Activated T-cell treated with anti-CD3 and anti-CD28 coated beads for 24 hours (primary cell): ENCODE measurements at places on chromosomes 2 and 18.

DNA sequence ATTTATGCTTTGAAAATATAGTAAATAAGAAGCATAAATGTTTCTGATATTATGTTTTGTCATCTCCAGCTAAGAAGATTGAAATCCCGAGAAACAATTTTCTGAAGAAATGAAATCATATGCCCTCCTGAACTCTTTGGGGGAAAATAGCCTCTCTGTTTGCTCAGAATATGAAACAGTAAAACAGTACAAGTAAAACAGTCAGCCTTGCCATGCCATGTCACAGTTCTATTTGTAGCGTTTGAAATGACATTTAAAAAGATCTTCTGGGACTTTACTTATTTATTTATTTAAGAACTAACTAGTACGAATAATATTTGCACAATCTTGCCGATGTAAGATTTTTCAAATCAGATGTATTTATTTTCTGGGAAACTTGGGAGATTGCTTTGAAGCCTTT lies 98.0 kb downstream of the LNPK start:
- DNase-seq: no peak

DNA sequence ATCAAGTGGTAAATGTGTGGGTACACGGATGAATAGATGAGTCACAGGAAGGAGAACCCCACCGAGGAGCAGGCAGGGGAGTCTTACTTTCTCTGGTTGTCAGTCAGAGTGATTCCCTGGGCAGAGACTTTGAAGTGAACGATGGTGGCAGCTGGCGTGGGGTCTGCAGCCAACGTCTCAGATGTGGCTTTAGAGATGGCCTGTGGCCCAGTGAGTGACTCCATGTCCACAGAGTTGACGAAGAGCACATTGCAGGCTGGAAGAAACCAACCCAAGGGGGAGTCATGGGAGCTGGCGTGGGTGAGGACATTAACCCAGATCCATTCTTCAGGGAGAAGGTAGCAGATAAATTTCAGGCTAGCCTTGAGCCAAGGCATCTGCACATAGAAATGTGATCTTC lies 193.1 kb downstream of the TNS1 start:
- DNase-seq: no peak

- no peak for DNase-seq
Measured at GRCh38 chr2:96209011-96209728, 543 bp upstream of the STARD7 start.

DNA sequence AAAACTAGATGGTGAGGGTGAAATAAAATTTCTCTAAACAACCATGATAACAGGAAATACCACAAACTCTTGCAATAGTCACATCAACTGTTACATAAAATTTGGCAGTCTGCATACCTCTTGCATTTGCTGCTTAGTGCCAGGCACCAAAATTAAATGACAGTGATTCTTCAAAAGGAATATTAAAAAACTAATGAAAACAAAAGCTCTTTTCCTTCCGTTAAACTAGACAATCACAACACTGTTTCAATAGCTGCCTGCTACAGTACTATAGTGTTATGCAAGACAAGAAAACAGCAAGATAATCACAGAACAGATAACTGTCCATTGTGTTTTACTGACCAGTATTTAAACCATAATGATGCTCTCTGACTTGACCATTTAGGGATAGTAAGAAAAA lies 239.0 kb upstream of the SMAD7 start:
- no peak for DNase-seq

- DNase-seq: no peak
Measured at GRCh38 chr2:34266908-34267697, 668.0 kb upstream of the FAM98A start.

DNA sequence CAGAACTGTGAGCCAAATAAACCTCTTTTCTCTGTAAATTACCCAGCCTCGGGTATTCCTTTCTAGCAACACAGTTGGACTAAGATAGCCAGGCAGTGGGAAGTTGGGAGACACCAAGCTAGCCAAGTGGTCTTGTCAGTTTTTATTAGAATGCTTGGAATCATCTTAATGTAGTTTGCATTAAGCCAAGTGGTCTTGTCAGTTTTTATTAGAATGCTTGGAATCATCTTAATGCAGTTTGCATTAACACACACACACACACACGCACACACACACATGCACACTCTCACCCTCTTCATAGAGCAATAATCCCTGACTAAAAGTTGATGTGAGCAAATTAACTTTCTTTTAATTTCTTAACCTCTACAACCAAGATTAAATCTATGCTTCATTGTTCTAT lies 151.5 kb downstream of the VAPA start:
- DNase-seq: no peak

DNA sequence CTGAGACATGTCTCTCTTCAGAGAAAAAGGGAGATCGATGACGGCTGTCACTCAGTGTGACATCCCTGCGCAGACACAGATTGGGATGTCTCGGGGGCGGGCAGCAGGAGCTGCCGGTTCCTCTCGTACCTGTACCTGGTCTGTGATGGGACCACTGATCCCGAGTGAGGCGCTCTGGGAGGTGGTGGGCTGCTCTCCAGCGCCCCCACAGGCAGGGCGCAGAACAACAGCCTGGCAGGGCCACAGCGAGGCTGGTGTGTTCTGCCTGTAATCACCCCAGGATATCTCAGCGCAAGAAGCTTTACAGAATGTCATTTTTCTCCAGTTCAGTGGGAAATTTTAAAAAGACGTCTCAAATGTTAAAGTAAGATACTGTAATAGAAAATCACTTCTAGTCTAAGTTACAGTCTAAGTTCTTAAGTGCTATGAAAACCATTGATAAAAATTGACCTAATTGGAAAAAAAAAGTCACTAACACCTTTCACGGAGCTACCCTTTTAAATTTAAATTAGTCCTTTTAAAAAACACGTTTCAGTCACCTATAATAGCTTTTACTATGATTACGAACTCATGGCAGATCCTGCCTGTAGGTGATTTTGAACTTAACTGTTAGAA lies 189.8 kb downstream of the SNTG2 start:
- peak; percentile 32 for DNase-seq
